ENCODE measurements at places on chromosomes 5 and 9.
A peak's percentile ranks its signal among the peaks of the same experiment; 100 is the strongest.

DNA sequence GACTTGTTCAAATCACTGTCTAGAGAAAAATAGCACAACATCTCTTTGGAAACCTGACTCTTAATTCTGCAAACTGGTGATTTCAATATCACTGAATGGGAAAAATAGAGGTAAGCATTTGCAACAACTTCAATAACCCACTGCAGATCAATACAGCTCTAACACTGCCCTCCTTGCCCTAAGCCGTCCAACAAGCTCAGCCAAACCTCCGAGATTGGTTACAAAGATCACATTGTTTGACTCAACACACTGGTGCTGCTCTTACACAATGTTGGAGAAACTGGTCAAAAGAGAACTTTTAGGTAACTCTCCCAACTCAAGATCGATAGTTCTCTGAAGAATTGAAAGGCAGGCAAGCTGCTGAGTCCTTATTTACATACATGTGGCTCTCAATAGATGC lies 150.4 kb downstream of the SPOCK1 start:
- DNase-seq = no peak

DNA sequence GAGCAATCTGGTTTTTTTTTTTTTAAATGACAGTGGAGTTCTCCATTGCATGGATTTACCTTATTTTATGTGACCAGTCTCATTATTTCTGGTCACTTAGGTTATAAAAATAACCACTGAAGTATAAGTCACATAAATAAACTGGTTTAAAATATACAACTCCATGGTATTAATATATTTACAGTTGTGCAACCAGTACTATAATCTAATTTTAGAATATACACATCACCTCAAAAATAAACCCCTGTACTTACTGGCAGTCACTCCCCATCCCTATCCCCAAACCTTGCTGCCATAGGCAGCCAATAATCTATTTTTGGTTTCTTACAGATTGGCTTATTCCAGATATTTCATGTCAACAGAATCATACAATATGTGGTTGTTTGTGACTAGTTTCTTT lies 57.8 kb downstream of the FYB1 start:
- no peak for DNase-seq

GRCh38 chr9:110351009-110351467 lies 13.4 kb upstream of the TXNDC8 start:
- DNase-seq = no peak

GRCh38 chr9:135251331-135251761 lies 163.9 kb downstream of the OLFM1 start:
- DNase-seq = no peak

GRCh38 chr5:178495706-178496105 lies 94.5 kb downstream of the COL23A1 start:
- DNase-seq = no peak

GRCh38 chr5:151464101-151464500 lies 16.7 kb downstream of the SLC36A1 start:
- DNase-seq = no peak

DNA sequence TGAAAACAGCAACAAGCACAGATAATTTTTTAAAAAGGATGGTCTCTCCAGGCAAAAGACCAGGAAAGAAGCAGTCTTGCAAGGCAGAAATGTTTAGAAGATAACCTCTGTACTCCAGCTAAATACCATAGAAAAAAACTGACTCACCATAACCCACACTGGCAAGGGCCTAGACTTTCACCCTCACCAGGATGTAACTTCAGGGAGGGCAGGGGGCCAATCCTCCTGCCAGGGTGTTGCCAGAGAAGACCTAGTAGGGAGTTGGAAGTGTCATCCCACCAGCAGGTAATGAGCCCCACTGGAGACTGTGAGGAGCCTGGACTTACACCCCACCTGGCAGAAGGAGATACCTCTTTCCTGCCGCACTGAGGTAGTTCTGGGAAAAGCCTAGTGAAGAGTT lies 97.6 kb downstream of the PRELID2 start:
- no peak for DNase-seq

GRCh38 chr5:149157330-149157729 lies 16.0 kb downstream of the ABLIM3 start:
- DNase-seq = peak; percentile 21

- no peak for DNase-seq
Observed at GRCh38 chr5:89435347-89435746, 552.4 kb upstream of the MEF2C start.

DNA sequence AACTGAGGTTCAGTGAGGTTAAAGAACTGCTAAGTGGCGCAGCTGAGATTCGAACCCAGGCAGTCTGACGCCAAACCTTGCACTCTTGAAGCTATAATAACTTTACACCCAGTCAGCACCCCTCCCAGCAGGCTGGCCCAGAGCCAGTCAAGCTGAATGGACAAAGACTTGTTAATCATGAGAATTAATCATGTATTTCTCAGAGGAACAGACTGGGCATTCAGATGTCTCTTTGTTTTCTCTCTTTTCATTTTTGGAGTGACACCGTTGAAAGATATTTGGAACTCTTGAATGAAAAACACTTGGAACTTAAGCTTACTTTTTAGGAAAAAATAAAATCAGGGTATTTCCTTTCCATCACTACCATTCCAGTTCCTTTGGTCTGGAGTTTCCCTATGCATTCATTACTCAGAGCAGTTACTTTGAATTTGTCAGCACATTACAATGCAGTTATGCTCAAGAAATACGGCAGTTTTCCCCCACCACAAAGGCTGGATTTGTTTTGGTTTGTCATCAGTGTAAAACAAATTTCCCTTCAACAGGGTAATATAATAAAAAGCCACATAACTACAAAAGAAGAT lies 22.6 kb upstream of the MAMDC2 start:
- DNase-seq = peak; percentile 80

DNA sequence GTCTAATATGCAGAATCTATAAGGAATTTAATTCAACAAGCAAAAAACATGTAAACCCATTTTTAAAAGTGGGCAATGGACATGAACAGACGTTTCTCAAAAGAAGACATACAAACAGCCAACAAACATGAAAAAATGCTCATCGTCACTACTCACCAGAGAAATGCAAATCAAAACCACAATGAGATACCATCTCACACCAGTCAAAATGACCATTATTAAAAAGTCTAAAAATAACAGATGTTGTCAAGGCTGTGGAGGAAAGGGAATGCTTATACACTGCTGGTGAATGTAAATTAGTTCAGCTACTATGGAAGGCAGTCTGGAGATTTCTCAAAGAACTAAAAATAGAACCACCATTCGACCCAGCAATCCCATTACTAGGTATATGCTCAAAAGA lies 3.1 kb upstream of the KLHL3 start:
- DNase-seq = no peak

GRCh38 chr9:124038790-124039633 lies 27.4 kb downstream of the LHX2 start:
- DNase-seq = no peak

DNA sequence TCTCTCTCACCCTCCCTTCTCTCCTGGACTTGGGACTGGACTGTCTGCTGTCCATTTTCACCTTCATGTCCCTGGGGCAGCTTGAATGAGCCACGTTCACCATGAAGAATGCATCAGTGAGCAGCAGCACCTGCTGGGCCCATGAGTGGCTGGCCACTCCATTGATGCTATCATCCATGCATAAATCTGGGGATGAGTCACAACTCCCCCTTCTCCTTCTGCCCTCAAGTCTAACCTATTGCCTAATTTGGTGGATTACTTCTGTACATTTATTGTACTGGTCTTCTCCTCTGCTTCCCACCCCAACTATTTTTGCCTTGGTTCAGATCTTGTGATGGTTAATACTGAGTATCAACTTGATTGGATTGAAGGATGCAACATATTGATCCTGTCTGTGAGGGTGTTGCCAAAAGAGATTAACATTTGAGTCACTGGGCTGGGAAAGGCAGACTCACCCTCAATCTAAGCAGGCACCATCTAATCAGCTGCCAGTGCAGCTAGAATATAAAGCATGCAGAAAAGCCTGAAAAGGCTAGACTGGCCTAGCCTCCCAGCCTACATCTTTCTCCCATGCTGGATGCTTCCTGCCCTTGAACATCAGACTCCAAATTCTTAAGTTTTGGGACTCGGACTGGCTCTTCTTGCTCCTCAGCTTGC lies 46.7 kb downstream of the GDNF start:
- no peak for DNase-seq

DNA sequence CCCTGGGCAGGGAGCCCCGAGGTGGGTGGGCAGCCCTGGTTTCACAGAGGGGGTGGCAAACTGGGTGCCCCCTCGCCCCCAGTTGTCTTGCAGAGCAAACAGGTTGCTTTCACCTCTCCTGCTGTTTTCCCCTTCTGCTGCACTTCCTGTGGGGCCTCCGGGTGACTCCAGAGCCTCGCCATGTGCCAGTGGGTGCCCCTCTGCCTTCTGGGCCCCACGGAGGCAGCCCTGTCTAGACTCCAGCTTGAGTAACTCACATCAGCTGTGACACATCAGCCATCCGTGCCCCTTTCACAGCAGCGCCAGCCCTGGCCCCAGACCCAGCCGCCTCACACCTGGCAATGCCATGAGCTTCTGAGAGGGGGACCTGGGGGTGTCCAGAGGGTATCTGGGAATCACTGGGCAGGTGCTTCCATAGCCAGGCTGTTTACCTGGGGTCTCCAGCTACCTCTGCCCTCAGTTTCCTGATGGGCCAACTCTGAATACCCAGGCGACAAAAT lies 36.9 kb downstream of the ADAMTSL2 start:
- peak; percentile 27 for DNase-seq

Data from NCI-H69 (cell line).